ENCODE measurements at places on chromosomes 6 and 20.

DNA sequence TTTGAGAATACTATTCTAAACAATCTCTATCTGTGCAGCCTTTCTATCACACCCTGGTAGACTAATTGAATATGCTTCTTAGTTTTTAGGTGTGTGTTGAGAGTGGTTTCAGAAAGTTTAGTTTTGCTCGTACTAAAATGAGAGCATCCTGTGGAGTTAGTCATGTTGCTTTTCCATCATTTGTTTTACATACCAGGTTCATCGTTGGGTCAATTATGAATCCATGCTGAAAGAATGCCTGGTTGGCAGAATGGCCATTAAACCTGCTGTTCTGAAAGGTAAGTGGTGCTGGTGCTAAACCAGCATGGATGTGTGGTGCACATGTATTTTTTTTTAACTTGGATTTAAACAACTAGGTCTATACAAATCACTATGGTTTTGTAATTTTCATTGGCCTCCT is 49.3 kb downstream of the CYB5R4 start:
- no peak for DNase-seq

DNA sequence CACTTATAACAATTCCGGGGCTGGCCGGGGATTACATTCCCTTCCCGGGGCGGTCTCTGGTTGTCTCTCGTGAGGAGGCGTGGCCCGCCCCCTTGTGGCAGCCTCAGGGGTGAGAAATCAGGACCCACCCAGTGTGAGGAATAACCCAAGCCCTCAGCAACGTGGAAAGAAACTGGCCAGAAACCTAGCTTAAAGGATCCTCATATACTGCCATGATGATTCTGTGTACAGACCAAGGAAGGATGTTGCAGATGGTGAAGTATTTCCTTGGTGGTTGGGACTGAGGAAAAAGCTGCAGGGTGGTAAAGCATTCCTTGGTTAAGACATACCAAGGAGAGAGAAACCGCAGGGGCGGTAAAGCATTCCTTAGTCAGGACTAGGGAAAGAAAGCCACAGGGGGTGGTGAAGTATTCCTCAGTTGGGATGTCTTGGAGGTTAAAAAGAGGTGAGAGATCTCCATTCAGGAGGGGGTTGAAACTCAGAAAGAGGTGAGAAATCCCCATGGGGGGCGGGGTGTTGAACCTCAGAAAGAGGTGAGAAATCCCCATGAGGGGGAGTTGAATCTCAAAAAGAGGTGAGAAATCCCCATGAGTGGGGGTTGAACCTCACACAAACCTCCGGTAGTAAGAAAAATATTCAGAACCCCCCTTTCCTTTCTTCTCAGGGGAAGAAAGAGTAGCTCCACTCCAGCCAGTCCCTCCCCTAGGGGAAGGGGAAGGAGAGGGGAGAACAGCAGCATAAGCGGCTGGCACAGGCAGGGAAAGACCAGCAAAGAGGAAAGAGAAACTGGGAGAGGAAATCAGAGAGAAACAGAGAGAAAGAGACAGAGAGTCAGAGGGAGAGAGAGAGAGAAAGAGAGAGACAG is 238.1 kb downstream of the RNGTT start:
- no peak for DNase-seq

DNA sequence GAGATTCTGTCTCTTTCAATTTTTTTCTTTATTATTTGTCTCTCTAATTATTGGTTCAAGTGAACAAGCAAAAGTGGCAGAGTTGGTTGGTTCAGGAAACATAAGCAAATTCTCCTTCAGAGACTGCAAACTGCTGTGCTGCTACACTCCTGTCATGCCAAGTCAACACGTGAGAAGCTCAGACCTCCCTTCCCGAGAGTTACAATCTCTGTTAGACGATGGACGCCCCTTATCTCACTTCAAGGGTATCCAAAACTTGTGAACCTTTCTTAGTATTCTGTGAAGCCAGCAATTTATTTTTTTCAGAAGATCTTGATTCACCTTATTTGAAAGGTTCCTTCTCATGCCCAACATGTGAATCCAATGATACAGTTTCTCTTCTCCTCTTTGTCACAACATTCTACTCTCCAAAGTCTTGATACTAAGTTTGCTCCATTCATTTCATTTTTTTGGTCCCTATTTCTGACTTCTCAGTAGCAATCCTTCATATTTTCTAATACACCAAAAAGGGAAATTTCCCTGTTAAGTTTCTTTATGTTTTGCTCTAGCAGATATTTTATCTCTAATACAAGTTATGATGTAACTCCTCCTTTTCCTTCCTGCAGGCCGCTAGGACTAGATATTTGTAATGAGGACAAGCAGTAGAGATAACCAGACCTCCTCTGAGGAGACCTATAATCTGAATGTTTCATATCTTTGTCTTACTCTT is 448.8 kb upstream of the CITED2 start:
- no peak for DNase-seq

- DNase-seq = no peak
Observed at GRCh38 chr6:118869350-118869749, 24.6 kb upstream of the ASF1A start.

- peak; percentile 58 for DNase-seq
Observed at GRCh38 chr20:24470746-24471582, 1.5 kb downstream of the SYNDIG1 start.

GRCh38 chr20:14580418-14581074 is 243.1 kb upstream of the FLRT3 start:
- DNase-seq = peak; percentile 43

- no peak for DNase-seq
Observed at GRCh38 chr6:155234167-155234566, 29.6 kb upstream of the CLDN20 start.

DNA sequence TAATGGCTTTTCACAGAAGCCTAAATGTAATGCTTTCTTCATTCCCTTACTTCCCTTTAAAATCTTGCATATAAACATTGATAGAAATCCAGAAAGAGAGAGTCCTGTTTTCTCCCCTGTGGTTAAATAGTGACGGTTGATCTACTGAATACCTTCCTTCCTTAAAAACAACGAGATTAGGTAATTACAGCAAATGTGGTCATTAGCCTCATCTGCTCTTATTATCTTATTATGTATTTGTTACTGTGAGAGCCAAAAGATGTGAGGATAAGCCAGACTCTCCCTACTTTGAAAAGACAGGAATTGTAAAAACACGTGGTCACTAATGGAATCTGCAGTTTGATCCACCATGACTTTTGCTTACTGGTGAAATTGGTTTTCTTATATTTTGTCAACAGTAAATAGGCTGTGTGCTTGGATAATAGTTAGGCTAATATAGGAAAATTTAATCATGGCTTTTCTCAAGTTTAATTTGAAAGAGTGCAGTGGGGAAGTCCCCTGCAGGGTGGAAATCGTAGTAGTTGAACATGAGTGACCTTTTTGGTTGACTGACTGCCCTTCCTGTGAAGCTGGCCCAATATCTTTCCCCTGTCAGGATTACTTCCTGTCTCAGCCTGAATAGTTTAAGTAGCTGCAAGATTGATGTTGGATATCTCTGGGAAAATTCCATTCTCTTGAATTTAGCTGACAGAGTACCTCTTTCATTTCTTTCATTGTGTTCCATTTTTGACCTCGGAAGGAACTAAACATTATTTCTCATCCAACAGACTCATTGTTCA is 62.8 kb downstream of the JARID2 start:
- no peak for DNase-seq

GRCh38 chr20:45008521-45009049 is 42.3 kb downstream of the STK4 start:
- DNase-seq = no peak

GRCh38 chr6:118935331-118935668 is 341 bp upstream of the MCM9 start:
- no peak for DNase-seq

GRCh38 chr20:33781133-33781532 is 30.0 kb upstream of the CHMP4B start:
- DNase-seq = no peak

GRCh38 chr6:16302721-16303552 is 64.5 kb downstream of the GMPR start:
- DNase-seq = no peak

- DNase-seq = no peak
Observed at GRCh38 chr6:160358225-160359119, 10.3 kb downstream of the SLC22A3 start.

- DNase-seq = no peak
Observed at GRCh38 chr6:123770247-123770949, 33.3 kb upstream of the NKAIN2 start.

- DNase-seq = no peak
Observed at GRCh38 chr20:25487306-25487705, 79.8 kb downstream of the GINS1 start.

DNA sequence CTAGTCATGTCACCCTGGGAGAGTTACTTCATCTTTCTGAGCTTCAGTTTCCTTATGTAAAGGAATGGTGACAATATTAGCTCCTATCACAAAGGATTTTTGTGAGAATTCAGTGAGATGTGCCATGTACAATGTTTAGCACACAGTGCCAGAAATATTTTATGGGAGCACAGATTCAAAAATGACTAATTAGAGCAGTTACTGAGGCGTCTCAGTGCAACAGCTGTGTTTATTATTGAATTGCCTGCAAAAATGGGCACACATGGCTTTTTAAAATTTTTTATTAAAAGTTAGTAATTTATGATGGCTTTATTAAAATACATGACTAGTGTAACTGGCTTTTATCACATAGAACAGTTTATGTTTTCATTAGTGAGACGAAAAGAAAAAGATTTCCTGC is 134.3 kb upstream of the AHI1 start:
- DNase-seq = no peak

- no peak for DNase-seq
Observed at GRCh38 chr6:89997456-89998445, 103.5 kb downstream of the GJA10 start.

DNA sequence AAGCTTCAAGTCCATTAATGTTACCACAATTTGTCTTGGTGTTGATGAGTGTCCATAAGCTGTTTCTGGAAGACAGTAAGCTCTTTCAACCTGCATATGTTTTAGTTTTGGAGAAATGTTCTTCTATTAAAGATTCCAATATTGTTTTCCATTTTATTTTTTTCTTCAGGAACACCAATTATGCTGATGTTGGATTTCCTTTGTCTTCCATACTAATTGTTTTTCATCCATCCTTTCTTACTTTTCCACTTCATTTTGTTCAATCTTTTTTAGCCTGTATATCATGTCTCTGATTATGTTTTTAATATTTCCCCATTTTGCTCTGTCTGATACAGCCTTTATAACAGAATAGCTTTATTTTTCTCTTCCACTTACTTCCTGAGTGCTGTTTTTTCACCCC is 21.9 kb downstream of the SLC13A3 start:
- no peak for DNase-seq

GRCh38 chr6:55450005-55450404 is 122.7 kb downstream of the GFRAL start:
- no peak for DNase-seq

GRCh38 chr6:1479095-1479494 is 89.7 kb downstream of the FOXF2 start:
- no peak for DNase-seq

GRCh38 chr6:48881551-48881950 is 581.5 kb downstream of the MMUT start:
- no peak for DNase-seq

- peak; percentile 71 for DNase-seq
Observed at GRCh38 chr20:57089699-57090144, 176.7 kb downstream of the BMP7 start.

DNA sequence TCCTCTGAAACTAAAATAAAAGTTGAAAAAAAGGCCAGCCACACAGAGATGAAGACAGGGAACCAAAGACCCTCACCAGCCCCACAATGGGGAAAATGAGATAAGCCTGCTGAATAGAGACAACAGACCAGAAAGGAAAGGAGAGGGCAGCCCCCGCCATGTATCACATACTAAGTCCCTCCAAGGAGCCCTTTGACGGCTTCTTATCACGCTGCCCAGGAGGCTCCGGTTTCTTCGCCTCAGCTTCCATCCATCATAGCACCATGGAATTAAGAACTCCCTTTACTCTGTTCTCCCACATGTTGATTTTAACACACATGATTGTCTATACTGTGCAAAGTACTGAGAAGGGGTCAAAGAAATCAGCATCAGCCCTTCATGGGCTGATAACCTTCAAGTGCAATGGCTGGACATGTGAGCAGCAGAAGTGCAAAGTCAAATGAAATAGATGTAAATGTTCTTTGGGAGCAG is 54.9 kb downstream of the MAP3K5 start:
- DNase-seq = no peak

DNA sequence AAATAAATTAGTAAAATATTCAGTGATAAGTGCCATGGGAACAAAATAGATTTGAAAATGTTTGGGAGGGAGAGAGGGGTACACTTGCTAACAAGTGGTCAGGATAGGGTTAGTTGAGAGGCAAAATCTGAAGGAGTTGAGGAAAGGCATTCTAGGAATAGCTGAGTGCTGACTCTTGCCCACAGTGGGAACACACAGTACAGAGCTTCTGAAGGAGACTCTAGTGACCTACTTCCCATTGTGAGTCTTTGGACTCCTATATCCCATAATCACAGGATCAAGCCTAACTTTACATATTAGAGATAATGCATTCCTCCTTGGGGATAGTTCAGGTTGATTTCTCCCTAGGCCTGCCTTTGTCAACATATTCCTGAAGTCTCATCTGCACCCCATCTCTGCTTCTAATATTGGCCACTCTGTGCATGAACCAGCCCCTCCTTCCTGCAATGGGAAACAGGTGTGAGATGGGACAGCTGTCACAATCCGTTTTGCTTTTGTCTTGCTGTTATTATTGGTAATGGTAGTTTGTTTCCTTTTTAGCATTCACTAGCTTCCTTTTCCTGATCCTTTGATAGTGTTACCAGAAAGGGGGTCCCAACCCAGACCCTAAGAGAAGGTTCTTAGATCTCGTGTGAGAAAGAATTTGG is 2.6 kb upstream of the TRIM38 start:
- DNase-seq = no peak

- no peak for DNase-seq
Observed at GRCh38 chr20:36070451-36070850, 84.1 kb upstream of the EPB41L1 start.

- no peak for DNase-seq
Observed at GRCh38 chr6:107418118-107418517, 41.2 kb downstream of the PDSS2 start.

DNA sequence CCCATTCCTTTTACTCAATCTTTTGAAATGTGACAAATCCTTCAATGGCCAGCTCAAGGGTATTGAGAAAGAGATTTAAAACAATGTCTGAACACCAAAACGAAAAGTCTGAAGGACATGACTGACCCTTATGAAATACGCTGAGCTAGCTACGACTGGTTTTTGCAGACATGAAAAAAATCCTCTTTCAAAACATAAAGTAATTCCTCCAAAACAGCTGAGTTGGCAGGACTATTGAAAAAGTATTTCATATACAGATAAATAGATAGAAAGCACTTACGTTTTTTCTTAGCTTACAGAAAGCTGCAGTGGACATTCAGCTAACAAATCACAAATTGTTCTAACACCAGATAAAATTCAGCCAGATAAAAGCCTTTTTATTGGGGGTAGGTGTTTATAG is 702.7 kb upstream of the AGPAT4 start:
- DNase-seq = no peak

DNA sequence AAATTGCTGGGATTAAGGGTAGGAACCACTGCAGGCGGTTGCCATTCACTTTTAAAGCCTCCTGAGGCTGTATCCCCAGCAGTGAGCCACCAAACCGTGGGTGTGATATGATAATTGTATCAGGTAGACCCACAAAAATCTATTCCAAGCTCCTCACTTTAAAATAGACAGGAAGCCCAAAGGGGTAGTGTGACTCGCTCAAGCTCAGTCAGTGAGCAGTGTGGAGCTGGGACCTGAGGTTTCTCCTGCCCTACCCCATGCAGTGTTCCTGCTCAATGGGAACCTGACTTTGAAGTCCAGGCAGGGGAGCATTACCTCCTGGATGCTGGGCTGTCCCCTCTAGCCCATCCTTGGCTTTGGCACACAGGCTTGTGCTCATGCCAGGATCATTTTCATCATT is 14.9 kb upstream of the MAPRE1 start:
- no peak for DNase-seq
